Stimulated activated CD8-positive, alpha-beta memory T cell treated with anti-CD3 and anti-CD28 coated beads, Interleukin-7, amount 100 ng/mL, for 24 hours (primary cell): ENCODE measurements at places on chromosomes 4 and X.

- no peak for DNase-seq
Measured at GRCh38 chr4:67430989-67431388, 114.3 kb downstream of the CENPC start.

GRCh38 chrX:9337046-9337445 is 127.8 kb upstream of the TBL1X start:
- no peak for DNase-seq

GRCh38 chrX:43899878-43900815 is 17.9 kb upstream of the MAOB start:
- DNase-seq, result no peak

DNA sequence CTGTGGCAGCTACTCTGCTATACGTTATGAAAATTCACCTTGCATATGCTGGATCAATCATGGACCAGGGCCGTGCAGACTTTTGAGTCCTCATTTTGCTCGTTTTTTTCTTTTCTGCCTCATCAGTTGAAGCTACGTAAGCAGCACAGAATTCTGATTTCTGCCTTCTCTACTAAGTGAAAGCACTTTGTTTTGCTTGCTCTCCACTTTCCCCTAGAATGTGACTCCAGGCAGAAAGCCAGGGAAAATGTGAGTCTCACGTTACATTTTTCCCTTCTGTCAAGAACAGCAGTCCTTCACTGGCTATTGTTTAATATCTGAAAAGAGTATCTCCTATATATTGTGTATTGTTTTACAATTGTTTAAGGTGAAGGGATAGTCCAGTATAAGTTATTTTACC is 1840.1 kb downstream of the PCDH7 start:
- DNase-seq, result no peak

DNA sequence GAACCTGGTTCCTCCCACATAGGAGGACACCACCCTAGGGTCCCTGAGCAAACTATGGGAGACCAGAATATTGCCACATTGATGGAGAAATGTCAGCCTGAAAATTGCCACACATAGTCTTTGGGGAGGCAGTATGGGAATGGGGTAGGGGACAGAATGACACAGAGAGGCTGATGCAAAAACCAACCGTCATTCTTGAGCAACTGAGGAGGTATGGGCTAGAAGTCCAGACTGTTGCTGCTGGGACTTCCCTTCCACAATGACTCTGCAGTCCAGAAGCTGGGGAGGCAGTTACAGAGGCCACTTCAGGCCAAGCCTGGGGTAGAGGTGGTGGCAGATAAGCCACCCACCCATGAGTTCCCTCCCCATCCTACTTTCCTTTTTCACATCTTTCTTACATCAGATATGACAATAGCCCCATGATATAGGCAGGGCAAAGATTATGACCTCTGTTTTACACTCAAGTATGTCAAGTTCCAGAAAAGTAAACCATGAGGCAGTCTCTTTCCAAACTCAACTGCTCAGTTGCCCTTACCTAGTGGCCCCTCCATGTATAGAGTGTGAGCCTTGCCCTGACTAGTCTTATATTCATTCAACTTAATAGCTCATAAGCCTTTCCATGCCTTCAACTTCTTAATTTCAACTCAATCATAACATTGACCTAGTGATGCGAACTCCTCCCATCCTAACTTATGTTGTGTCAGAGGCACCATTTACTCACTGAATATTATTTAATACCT is 41.7 kb downstream of the VSIG4 start:
- DNase-seq, result no peak

DNA sequence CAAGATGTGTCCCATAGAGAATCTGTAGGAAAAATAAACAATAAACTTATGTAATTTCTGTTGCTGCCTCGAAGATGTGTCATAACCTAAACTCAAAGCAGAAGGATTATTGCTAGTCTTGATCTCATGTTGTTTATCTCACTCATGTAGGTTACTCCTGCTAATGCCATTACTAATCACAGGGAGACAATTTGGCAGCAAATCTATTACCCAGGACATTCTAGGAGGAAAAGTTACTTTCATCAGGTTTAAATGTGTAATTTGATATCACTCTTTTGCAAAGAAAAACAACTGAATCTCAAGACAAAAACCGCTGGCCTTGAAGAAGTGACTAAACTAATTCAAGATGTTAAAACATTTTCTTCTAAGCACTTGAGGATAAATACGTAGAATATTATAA is 34.0 kb downstream of the LDOC1 start:
- no peak for DNase-seq

DNA sequence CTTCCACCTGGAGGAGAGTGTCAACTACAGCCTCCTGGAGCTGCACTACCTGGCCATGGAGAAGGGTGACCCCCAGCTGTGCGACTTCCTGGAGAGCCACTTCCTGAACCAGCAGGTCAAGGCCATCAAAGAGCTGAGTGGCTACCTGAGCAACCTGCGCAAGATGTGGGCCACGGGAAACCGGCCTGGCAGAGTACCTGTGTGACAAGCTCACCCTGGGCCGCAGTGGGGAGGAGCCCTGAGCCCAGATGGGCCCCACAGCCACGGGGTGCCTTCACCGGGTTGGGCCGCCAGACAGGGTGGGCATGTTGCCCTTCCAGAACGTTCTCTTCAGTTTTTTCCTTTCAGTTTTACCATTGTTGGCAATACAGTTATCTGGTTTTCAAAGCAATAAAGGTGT is 15.2 kb upstream of the FAM47A start:
- DNase-seq, result no peak

DNA sequence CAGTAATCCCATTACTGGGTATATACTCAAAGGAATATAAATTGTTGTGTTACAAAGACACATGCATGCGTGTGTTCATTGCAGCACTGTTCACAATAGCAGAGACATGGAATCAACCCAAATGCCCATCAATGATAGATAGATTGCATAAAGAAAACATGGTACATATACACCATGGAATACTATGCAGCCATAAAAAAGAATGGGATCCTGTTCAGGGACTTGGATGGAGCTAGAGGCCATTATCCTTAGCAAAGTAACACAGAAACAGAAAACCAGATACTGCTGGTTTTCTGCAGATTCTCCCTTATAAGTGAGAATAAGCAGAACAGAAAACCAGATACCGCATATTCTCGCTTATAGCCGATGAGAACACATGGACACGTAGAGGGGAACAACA is 43.5 kb downstream of the FAM193A start:
- no peak for DNase-seq

DNA sequence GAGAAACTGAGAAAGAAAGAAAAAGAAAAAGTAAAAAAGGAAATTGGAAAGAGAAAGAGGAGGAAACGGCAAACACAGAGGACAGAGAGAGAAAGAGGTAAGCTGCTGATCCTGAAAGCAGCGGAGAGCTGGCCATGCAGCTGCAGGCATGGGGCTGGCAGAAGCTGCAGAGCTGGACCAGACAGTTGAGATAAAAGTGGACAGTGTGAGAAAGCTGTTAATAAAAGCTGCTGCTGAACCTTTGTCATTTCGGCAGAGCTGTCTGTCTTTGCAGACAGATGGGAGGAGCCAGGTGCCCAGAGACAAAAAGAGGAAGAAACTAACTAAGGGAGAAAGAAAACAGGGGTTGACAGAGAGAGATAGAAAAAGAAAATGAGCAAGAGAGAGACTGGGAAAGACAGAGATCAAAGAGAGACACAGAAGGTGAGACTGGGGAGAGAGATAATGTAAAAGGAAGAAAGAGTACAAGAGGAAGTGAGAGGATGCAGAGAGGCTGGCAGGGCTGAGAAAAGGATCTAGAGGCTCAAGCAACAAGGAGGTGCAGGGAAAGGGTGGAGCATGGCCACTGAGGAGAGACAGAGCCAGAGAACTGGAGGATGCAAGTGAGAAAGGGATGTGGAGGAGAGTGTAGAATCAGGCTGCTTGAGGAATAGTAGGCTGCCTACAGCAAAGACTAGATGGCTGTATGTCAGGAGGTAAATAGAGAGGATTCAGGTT is 376.8 kb upstream of the FGF16 start:
- no peak for DNase-seq

DNA sequence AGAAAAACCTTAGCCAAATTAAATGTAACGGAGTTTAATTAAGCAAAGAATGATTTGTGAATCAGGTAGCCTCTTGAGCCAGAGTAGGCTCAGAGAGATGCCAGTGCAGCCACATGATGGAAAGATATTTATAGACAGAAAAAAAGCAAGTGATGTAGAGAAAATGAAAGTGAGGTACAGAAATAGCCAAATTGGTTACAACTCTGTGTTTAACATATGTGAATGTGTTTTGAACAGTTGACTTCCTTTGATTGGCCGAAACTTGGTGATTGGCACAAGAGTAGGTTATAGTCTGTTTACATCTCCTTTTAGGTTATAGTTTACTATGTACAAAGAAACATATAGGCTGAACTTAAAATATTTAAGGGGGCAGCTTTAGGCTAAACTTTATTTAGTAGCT is 459.9 kb upstream of the BOD1L1 start:
- DNase-seq, result no peak

- DNase-seq, result no peak
Measured at GRCh38 chr4:4874254-4874653, 14.8 kb downstream of the MSX1 start.

DNA sequence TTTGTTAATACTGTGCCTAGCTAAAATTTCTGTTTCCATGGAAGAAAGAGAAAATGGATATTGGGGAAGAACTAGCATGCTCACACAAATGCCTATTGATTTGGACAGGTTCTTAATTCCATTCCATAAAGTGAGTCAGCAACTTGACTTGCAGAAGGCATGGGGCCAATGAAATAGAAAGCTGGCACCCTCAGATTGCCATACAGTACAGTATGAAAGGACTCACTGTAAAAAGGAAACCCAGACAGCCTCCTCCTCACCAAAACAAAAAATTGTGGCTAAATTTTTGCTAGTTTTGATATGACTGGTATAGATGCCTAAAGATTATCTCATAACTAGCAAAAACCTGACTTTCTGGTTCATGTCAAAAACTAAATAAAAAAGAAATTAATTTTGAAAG is 11.2 kb upstream of the TAB3 start:
- DNase-seq, result no peak

DNA sequence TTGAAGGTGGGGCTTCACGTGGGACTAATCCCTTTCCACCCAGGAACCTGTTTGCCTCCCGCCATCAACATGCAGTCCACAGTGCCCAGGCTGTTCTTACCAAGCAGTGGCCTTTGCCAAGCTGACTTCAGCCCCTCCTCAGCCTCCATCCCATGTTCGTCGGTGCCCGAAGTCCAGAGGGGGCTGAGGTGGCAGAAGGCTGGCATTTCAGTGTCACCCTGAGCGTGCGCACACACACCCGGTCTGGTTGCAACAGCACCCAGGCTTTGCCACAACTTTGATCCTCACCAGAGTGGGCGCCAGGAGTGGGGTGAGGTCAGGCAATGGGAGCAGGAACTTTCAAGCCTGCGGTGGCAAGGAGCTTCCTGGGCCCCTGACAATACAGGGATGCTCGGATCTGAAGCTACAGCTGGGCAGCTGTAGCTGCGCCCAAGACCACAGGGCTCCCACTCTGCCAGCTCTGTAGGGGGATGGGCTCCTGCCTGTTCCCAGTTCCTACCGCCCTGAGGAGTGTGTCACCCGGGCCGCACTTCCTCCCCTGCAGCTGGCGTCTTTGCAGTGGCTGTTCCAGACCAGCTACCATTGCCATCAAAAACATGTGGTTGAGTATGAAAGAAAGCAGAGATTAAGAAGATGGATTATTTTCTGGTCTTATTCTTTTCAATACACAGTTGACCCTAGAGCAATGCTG is 428.0 kb downstream of the EPHA5 start:
- DNase-seq, result no peak

DNA sequence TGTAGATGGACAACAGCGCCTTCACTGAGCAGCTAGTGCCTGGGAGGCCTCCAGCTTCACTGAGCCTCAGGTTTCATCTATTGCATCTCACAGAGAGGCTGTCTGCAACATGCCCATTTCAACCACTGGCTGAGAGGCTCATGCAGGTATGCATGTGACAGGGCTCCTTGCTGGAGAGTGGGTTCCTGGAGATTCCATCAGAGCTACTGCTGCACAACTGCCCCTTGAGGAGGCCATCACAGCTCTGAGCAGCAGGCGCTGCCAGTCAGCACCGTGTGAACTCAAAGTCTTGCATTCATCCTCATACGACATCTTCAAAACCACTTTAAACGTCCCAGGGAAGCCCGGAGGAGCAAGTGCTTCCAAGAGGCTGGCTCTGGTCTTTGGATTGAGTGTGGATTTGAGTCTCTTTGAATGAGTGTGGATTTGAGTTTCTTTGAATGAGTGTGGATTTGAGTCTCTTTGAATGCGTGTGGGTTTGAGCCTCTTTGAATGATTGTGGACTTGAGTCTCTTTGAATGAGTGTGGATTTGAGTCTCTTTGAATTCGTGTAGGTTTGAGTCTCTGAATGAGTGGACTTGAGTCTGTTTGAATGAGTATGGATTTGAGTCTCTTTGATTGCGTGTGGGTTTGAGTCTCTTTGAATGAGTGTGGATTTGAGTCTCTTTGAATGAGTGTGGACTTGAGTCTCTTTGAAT is 8.7 kb downstream of the P2RY8 start:
- no peak for DNase-seq

DNA sequence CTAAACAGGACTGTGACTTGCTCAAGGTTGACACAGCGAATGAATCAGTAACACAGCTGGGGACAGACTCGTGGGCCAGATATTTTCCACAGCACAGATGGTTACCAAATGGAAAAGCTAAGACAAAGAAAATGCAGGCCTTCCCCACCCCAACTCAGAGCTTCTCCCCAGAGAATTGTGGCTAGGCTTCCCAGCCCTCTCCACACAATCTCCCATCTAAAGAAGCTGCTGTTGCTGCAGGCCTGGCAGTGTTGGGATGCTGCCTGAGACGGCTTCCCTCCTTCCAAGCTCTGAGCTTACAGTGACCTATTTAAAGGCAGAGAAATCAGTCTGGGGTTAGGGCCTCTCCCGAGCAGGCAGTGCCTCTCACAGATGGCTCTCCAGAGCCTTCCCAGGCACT is 46.5 kb upstream of the PGRMC1 start:
- no peak for DNase-seq

GRCh38 chr4:13953083-13953482 is 325.6 kb upstream of the BOD1L1 start:
- no peak for DNase-seq

DNA sequence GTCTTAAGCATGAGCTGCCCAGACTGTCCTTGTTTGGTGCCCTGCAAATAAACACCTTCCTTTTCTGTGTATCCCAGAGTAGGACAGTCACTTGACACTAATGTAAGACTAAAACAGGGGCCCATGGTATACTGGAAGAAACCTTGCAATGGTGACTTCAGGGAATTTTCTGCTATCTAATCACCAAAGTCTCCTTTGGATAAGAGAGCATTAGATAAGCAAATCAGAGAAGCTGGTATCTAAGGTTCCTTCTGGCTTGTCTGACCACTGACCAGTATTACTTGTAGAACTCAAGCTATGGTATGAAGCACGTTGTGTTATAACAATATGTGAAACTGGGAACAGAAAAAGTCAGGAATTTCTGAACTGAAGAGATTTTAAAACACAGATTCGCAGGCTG is 173.9 kb downstream of the COL25A1 start:
- DNase-seq, result no peak

DNA sequence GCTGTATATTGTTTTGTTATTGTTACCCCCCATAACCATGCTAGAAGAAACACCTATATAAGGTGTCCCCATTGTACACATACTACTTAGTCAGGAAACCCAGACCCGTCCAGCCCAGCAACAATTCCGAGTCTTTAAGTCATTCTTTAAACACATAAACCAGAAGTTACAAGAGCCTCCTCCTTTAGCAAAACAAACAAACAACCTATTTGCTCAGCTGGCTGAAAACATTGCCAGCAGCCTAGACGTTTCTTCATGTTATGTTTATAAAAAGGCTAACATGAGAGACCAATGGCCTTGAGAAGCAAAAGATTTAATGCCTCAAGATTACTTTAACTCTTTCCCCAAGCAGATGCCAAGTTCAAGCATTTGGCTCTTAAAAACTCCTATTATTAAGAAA is 1.4 kb downstream of the ACOX3 start:
- DNase-seq, result no peak

GRCh38 chr4:143858456-143858855 is 46.9 kb downstream of the GYPE start:
- DNase-seq, result no peak
